ENCODE measurements at places on chromosomes 4 and X.

GRCh38 chr4:13860126-13860525 lies 232.6 kb upstream of the BOD1L1 start:
- no peak for DNase-seq

- no peak for DNase-seq
Observed at GRCh38 chr4:121594796-121595526, 101.8 kb downstream of the ANXA5 start.

- DNase-seq = no peak
Observed at GRCh38 chrX:41671082-41671481, 17.7 kb upstream of the GPR34 start.

DNA sequence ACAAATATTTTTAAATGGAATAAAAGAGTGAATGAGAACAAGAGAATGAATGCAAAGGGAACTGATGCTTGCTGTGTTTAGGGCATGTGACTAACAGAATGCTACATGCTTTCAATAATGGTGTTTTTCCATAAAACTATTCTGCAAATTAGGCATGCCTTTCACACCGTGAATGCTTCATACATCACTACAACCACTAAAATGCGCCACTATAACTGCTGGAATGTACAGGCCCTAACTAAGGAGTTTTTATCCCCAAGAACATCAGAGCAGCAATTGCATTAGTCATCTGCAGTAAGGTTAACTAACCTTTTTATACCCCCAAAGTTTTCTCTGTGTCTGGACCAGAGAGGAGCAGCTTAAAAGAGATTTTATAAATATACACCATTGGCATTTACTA lies 190.4 kb downstream of the ARAP2 start:
- DNase-seq = no peak

- DNase-seq = peak; percentile 62
Observed at GRCh38 chrX:13742397-13743176, 8.0 kb downstream of the OFD1 start.

- DNase-seq = no peak
Observed at GRCh38 chr4:53775381-53775780, 184.1 kb upstream of the LNX1 start.

DNA sequence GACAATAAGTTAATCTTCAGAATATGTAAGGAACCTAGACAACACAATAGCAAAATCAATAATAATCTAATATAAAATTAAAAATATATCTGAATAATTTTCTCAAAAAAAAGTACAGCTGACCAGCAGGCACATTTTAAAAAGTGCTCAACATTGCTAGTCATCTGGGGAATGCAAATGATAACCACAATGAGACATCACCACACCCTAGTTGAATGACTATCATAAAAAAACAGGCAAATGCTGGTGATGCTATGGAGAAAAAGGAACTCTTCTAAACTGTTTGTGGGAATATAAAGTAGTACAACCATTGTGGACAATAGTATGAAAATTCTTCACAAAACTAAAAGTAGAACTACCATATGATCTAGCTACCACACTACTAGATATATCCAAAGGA lies 956.9 kb upstream of the NDST4 start:
- DNase-seq = no peak

DNA sequence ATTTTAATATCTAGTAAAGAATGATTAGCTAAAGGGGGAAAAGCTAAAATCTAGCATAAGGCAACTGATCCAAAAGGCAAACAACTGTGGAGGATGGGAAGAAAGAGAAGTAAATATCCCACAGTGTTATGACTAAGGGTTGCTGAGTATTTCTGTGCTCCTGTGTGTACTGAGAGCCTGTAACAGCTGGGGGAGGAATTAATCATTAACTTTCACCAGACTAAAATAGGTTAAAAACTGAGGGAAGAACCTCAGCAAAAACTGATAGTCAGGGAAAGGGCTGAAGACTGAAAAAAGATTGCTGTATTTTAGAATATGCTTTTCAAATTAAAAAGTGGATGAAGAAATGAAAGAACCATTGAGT lies 365.9 kb downstream of the CXXC4 start:
- DNase-seq = no peak

All from CD4-positive, alpha-beta T cell treated with Interferon gamma for 1 hour (primary cell).